Activated naive CD4-positive, alpha-beta T cell treated with anti-CD3 and anti-CD28 coated beads for 36 hours (primary cell): ENCODE measurements at places on chromosomes 3 and 15.

DNA sequence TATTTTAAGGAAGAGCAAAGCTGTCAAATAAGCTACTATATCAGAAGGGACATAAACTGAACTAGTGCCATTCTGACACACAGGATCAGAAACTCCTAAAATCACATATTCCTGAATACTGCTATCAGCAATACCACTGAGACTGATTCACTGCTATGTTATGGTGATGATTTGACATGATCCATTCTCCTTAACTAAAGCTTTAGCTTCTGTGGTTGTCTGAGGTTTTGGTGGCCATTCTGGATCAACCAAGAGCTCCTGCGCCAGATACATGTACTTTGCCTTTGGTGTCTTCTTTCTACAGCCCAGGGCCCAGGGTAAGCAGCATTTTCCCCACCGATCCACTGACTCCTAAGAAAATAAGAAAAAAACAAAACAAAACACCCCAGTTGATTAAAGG is 6.7 kb upstream of the GP5 start:
- no peak for DNase-seq

DNA sequence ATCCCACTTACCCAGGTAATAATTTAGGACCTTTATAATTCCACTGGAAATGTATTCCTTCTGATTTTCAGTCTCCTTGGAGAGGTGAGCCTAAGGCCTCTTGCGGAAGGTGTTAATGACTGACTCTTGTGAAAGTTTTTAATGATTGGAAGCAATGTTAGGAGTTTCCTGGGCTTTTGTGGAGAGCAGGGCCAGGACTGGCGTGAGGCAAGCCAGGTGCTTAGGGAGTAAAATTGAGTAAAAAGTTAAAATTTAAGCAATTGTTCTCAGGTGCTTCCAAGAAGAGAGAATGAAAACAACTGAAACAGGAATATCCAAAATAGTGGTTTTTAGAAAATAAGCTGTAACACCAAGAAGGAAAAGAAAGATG is 130.6 kb upstream of the TGFBR2 start:
- no peak for DNase-seq

GRCh38 chr3:105527949-105528348 is 161.2 kb downstream of the ALCAM start:
- DNase-seq, result peak; percentile 20

- no peak for DNase-seq
These were observed 409 bp upstream of the LHFPL4 start for GRCh38 chr3:9553948-9554513.

DNA sequence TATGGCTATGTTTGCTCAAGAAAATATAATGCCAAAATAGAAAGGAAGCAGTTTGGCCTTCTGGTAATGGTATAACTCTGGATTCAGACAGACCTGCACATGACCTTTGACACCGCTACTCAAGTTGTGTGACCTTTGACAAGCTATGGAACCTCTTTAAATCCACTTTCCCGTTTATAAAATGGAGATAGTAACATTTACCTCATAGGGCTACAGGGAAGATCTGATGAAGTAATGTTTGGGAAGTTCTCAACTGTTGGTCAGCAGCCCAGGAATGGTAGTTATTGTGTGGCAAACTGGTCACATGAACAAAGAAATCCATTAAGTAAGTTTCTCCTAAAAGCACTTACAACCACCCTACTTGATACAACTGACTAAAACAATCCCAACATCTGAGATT is 95.1 kb upstream of the PHLDB2 start:
- no peak for DNase-seq

GRCh38 chr15:80978685-80979329 is 10.8 kb downstream of the MESD start:
- no peak for DNase-seq

GRCh38 chr3:66812741-66813140 is 185.4 kb upstream of the KBTBD8 start:
- DNase-seq, result no peak

DNA sequence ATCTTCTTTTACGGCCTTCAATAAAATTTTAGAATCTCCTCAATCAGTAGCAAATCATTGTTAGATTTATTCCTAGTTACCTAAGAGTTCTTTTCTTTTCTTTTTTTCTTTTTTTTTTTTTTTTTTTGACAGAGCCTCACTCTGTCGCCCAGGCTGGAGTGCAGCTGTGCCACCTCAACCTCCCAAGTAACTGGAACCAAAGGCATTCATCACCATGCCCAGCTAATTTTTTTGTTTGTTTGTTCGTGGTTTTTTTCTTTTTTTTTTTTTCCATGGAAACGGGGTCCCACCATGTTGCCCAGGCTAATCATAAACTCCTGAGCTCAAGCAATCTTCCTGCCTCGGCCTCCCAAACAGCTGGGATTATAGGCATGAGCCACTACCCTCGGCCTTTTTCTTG is 30.4 kb upstream of the AEN start:
- DNase-seq, result no peak

DNA sequence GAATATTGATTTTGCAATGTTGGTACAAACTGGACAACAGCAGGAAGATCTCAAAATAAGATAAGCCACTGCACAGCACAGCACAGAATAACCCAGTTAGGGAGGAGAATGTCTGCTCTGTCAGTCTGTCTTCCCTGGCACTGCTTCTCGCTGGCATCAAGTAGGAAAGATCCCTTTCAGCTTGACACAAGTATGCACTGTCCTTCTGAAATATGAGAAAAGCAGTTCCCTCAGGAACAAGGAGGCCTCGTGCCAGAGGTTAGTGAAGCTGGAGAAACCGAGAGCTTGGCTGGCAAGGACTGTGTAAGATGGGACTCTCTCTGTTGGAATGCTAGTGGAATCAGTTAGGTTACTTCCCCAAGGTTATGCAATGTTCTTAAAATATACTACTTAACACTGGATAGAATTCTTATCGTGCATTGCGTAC is 59.1 kb downstream of the FMN1 start:
- no peak for DNase-seq

DNA sequence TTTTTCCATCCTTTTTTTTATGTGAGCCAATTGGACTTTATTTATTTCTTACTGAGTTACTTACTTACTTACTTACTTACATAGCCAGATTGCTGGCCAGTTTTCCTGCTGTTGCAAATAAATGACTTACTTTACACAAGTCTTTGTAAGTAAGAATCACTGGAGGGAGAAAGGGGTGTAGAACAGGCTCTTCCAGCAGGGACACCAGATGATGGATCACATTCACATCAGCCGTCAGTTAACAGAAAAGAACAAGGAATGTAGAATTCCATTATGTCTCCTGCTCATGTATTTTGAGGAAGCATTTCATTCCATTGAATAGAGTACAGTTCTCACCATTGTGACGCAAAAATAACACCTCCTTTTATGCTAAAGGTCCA is 188.6 kb downstream of the FNDC3B start:
- DNase-seq, result no peak

DNA sequence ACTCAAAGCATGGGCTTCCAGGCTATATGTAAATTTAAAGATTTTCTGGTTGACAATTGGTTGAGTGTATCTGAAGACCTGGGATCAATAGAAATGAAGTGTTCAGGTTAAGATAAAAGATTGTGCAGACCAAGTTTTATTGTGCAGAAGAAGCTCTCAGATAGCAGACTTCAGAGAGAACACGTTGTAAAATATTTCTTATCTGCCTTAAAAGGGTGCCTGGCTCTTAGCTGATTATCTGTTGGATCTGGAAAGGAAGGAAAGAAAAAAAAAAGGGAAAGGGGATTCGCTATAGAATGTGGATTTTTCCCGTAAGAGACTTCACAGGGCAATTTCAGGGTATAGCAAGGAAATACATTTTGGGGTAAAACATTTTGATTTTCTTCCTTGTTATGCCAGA is 523.2 kb downstream of the EDEM1 start:
- no peak for DNase-seq

GRCh38 chr15:58556541-58556940 is 124.8 kb downstream of the LIPC start:
- DNase-seq, result no peak

DNA sequence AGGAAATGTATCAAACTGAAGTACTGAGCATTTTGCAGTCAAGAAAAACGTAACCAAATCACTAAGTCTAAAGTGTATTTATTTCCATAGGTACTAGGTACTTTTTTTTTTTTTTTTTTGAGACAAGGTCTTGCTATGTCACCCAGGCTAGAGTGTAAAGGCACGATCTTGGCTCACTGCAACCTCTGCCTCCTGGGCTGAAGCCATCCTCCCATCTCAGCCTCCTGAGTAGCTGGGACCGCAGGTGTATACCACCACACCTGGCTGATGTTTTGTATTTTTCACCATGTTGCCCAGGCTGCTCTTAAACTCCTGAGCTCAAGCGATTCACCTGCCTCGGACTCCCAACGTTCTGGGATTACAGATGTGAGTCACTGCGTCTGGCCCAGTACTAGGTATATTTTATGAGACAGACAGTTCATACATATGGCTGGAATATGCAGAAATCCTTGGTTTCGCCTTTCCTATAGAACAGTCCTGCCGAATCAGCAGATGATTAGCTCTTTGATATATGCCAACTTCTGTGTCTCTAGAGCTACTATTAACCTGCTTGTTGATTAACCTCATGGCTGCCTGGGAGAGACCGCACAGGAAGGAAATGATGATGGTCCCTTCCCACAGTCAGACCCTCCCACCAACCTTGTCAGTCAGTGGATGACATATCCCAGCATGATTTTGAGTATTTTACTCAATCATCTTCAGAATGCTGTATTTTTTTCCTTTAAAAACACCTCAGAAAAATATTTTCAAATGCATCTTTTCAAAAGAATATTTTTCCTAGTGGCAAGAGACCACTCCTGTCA is 32.3 kb downstream of the TMOD3 start:
- DNase-seq, result peak; percentile 79

GRCh38 chr3:4060064-4060463 is 243.1 kb upstream of the SETMAR start:
- no peak for DNase-seq

GRCh38 chr15:99619712-99620111 is 53.9 kb downstream of the MEF2A start:
- no peak for DNase-seq

DNA sequence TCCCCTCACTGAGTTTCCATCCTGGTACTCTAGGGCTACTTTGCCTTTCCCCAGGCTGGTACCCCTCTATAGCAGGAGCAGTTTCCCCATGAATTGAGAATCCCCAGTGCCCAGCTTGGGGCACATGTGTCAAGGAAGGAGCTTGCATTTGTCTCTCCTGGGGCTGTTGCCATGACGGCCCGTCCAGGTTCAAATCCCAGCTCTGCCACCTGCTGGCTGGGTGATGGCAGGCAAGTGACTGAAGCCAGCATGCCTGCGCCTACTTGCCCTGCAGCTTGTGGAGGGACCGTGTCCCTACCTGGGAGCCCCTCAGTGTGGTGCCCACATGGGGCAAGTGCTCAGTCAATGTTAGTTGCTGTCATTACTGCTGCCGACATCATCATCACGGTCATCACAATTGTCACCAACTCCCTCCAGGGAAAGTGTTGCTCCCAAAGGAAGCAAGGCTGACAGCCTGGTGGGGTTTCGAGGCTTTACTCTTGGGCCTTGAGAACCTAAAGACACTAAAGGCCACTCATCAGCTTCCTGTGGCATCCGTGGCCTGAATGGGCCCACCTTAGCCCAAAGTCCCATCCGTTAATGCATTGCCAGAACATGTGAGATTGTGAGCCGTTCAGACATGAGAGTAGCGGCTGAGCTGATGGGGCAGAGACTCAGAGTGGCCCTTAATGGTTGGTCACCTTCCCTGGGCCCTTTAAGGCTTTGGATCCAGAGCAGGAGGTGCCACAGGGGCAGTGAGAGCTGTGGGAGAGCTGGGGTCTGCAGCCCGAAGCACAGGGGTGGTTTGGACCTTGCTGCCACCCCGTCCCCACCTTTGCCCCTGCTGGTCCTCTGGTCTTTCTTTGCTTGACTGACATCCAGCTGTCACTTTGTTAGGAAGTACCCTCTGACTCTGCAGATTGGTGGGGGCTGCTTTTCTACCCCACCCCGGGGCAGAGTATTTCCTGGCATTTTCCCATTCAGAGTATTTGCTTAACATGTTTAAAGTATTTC is 144.4 kb downstream of the DNAJB8 start:
- DNase-seq, result peak; percentile 84

DNA sequence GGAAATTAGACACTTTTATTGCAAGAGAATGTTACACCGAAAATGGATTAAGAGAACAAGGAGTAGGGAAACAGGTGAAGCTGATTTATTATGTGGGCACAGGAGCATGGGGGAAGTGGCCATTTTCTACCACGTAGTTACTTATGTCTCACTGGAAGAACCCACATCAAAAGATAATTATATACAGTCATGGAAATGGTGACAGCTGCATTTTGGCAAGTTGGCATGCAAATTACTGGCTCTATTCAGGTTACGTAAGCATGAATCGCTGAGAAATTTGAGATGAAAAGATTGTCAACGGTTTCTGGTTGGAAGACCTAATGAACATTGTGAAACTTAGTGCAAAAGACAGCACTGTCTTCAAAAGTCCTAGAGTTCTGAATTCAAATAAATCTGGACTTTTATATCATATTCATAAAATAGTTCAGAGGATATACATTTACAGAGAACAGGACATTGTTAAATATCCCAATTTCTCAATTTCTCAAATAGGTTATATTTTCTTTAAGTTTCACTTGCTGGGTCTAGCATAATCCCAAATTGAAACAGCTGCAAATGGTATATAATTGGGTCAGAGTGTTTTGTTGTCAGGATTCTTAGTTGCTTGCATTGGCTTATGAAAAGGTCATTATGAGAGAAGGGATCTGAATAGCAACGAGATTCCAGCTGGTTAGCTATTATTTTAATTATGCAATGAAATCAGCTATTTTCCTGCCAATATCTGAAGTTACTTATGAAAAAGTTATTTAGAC is 567.8 kb downstream of the ZPLD1 start:
- no peak for DNase-seq

GRCh38 chr3:69998759-69999139 is 784 bp upstream of the SAMMSON start:
- no peak for DNase-seq

DNA sequence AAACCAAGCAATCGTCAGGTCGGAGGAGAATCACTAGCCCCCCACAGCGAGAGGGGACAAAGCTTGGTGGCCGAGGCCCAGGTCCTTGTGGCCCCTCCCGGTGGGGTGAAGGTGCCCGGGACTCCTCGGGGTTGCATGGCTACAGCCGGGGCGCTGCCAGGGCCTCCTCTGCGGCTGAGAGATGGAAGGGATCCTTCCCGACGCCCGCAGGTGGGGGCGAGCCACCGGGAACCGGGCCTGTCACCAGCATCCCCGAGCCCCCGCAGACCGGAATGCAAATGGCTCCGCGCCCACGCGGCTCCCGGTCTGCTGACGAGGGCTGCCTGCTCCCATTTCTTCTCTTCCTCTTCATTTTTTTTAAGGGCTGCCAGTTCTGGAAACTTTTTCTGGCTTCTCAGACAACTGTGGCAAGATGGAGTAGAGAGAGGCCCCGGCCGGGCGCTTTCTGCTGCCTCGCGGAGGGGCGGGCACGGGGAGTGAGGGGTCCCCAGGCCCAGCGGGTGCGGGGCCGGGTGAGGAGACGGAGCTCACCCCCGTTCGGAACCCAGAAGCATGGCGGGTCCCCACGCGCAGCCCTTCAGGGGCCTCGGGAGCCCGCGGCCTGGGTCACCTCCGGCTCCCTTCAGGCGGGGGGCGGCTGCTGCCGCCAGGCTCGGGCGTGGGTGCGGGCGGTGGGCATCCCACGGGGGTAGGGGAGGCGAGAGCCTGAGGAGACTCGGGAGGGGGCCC is 27.5 kb downstream of the MELTF start:
- peak; percentile 8 for DNase-seq
